ENCODE measurements at places on chromosomes 7 and 10.

GRCh38 chr10:58465629-58466028 lies 47.0 kb upstream of the BICC1 start:
- DNase-seq = no peak

- DNase-seq = no peak
These were observed 146.8 kb downstream of the PKD1L1 start for GRCh38 chr7:47801423-47801822.

DNA sequence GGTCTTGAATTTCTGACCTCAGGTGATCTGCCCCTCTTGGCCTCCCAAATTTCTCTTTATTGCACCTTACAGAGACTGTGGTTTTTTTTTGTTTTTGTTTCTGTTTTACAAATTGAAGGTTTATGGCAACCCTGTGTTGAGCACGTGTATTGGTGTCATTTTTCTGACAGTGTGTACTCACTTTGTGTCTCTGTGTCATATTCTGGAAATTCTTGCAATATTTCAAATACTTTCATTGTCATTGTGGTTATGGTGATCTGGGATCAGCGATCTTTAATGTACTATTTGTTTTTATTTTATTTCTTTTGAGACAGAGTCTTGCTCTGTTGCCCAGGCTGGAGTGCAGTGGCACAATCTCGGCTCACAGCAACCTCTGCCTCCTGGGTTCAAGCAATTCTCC lies 89.8 kb downstream of the PRTFDC1 start:
- no peak for DNase-seq

- no peak for DNase-seq
These were observed 156.6 kb upstream of the IMMP2L start for GRCh38 chr7:111718886-111719285.

DNA sequence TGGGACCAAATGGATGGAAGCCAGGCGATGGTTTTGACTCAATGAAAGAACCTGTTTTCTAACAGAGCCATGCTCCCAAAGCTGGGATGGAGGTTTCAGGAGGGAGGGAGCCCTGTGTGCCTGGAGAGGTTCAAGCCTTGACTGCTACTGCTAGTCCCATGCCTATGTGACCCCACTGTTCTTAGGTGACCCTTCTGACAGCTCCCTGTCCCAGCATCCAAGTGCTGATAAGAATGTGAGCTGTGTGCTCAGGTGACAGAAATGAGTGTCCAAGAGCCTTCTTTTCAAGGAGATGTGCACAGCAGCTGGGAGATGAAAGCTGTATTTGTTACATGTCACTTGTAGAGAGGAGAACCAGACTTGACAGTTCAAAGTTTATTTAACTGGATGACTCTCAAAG lies 595.4 kb downstream of the GALNT17 start:
- DNase-seq = no peak

- DNase-seq = no peak
These were observed 16.8 kb downstream of the GIMAP5 start for GRCh38 chr7:150753826-150754603.

GRCh38 chr7:101936223-101936610 lies 118.8 kb downstream of the CUX1 start:
- DNase-seq = no peak

- no peak for DNase-seq
These were observed 456 bp upstream of the ACHE start for GRCh38 chr7:100895956-100896731.

DNA sequence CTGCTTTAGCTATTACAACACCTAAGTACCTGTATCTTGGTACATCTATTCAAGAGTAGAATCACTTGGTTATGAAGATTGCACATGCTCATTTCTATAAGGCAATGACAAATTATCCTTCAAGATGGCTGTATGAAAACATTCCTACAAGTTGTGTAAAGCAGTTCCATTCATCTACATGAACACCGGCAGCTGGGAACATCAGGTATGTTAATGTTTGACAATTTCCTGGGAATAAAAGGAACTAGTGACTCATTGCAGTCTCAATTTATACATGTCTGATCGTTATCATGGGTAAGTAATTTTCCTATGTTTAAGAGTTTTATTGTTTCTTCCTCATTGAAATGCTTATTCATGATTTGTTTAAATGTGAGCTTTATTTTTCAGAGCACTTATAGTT lies 203.2 kb upstream of the SEMA3E start:
- DNase-seq = no peak

DNA sequence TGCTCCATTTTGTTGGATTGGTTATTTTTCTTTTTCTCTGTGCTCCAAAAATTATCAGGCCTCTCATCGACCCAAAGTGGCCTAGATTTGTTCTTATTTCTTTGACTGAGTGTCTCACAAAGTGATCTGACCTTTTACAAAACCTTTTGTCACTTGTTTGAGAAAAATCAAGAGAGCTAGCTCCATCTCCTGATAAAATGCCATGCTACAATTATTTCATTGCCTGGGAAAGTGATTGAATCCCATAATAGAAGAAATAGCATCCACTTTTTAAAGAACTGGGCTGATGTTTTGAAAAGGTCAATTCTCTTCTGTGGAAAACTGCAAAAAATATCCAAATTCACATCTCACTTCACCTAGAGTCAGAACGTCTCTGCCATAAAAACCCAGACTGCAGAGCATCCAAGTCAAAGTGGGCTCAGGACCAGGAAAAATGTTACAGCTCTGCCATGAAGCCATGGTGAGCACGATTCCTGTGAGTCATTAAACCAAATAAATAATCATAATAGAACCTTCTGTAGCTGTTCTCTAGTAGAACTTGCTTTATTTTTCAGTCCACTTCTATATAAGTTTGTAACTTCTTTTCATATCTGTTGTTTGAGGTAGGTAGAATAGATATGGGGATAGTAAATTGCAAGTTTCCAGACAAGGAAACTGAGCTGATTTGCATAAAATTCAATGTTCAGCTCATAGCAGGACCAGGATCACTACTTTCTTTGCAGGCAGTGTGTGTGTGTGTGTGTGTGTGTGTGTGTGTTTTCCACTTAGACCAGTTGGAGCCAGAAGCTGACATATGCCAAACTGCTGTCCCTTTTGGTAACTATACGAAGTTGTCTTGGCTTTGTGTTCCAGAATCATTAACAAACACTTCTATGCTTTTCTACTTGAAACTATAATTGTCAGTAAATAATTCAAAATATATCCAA lies 632.5 kb upstream of the ANKRD30A start:
- DNase-seq = no peak

- DNase-seq = no peak
These were observed 176.2 kb downstream of the PRKAG2 start for GRCh38 chr7:151700586-151701165.

GRCh38 chr7:137343281-137343841 lies at the start of gene PTN:
Gene PTN (minus strand): TSS chr7:137343733. CDS start chr7:137254973, 88,760 bp downstream.
- DNase-seq = peak; percentile 65

DNA sequence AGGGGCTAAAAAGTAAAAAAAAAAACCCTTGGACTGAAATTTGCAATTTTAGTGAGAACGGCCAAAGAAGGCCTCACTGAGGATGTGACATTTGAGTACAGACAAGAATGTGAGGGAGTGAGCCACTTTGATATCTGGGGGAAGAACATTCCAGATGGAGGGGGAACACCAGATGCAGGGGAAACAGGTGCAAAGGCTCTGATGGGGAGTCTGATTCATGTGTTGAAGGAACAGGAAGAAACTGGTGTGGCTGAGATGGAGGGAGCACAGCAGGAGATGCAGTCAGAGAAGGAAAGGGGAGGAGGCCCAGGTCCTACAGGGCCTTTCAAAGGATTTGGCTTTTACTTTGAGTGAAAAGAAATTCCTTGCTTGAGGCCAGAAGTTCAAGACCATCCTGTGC lies 615.7 kb upstream of the NRP1 start:
- no peak for DNase-seq

GRCh38 chr7:11436316-11436715 lies 395.7 kb downstream of the THSD7A start:
- DNase-seq = no peak

DNA sequence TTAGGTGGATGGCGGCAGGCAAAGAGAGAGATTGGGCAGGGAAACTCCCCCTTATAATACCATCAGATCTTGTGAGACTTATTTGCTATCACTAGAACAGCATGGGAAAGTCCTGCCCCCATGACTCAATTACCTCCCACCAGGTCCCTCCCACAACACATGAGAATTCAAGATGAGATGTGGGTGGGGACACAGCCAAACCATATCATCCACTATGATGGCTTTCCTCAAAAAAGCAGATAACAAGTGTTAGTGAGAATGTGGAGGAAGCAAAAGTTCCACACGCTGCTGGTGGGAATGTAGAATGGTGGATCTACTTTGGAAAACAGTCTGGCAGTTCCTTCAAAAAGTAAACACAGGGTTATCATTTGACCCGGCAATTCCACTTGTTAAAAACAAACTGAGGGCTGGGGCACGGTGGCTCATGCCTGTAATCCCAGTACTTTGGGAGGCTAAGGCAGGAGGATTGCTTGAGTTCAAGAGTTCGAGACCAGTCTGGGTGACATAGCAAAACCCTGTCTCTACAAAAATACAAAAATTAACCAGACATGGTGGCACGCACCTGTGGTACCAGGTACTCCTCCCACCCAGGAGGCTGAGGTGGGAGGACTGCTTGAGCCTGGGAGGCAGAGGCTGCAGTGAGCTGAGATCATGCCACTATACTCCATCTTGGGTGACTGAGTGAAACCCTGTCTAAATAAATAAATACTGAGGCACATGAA lies 161.4 kb upstream of the EEPD1 start:
- no peak for DNase-seq

DNA sequence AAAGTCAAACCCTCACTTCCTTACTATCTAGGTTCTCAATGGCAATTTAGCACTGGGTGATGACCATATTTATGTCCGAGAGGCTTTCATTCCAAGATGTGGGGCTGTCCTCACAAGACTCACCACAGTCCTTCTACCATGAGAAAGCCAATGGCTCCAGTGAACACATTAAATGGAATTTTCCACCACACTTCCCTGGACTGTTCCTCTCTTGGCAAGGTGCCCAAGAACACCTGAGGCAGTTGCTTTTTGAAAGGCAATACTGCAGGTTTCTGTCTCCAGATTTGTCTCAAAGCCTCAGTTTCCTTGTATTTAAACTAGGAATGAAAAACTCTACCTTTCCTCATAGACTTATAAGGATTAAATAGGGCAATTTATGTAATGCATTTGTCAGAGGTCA lies 24.2 kb downstream of the AFAP1L2 start:
- no peak for DNase-seq

- no peak for DNase-seq
These were observed 15.6 kb downstream of the SEC31B start for GRCh38 chr10:100504096-100504495.

GRCh38 chr7:77765906-77766800 lies 32.1 kb downstream of the TMEM60 start:
- DNase-seq = no peak

DNA sequence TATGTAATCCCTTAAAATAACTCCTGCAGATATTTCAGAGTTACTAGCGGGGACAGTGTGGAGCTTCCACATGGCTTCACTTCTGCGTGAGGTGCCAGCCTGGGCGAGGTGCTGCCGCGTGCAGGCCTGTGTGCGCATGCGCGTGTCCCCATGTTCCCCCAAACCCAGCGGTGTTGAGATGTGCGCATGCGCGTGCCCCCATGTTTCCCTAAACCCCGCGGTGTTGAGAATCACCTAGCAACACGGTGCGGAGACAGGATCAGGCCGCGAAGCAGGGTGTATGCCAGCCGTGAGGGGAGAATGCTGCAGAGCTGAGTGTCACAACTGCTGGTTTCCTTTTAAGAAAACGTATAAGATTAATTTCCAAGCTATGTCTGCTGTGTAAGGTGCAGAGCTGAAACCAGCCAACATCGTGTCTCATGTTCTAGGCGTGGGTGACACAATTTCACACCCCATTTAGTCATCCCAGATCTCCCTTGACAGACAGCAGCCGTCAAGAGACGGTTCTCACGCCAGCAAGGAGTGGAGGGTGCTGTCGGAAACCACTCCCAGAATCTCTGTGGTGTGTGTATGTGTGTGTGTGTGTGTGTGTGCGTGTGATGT lies 71.9 kb upstream of the ADARB2 start:
- no peak for DNase-seq

DNA sequence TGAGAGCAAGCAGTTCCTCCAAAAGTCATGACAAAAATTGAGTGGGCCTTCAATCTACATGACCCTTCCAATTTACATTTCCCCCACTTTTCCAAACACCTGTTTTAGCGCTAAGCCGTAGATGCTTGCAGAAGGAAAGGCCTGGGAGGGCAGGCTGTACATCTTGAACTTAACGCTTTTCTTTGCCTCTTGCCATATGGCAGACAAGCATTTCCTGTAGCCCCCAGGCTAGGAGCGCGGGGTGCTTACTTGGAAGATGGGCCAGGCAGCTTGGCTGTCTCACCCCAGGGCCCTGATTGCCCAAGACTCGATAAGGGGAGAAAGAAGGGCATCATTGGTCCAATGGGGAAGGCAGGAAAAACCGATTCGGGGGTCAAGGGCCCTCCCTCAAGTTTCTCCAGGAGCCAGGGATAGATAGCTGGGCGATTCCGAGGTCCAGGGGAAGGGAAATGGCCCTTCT lies 1.8 kb downstream of the HOXA10 start:
- DNase-seq = no peak

DNA sequence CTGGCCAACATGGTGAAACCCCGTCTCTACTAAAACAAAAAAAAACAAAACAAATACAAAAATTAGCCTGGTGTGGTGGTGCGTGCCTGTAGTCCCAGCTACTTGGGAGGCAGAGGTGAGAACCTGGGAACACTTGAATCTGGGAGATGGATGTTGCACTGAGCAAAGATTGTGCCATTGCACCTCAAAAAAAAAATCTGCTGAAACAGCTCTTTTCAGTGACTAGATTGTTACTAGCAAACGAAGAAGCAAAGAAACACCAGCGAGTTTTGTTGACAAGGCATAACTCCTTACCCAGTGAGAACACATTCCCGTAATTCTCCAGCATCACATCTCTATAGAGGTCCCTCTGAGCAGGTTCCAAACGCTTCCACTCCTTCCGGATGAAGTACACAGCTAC lies 6.7 kb downstream of the ZNF3 start:
- no peak for DNase-seq

- DNase-seq = peak; percentile 93
These were observed at the start of gene NCAPG2 for GRCh38 chr7:158704524-158705233. Gene NCAPG2 (minus strand): TSS chr7:158704804. CDS start chr7:158701899, 2,905 bp downstream.

- no peak for DNase-seq
These were observed 145.8 kb downstream of the FRMD4A start for GRCh38 chr10:14184841-14185315.

DNA sequence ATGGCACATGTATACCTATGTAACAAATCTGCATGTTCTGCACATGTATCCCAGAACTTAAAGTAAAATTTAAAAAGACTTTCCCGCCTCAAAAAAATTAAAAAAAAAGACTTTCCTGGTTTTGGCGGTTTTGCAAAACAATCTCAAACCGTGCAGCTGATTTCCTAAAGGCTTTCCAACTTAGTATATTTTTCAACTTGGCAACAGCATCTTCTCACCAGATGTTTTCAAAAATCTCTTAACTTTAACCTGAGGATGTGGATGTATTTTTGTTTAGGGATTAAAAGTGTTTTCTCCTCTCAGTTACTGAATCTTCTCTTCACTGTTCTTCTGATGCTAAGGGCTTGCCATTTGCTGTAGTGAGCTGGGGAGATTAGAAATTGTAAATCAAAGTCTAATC lies 96.5 kb upstream of the PLPP4 start:
- no peak for DNase-seq
